T-helper 1 cell treated with Interleukin-12 subunit alpha and Interleukin-12 subunit beta and Interleukin-4 antibody, amounts not matched to agents 30 ng/mL and 1 ng/mL, for 36 hours (primary cell): ENCODE measurements at places on chromosomes 6 and 20. TPM values are rescaled to one million over a fixed set of nuclear protein-coding genes. Genes with fewer than 3 reads are reported as not detected.

The ETV7 gene
- total RNA-seq: 9.5 and 10.0 TPM in 2 replicates

The SAMD10 gene
- 44.0 and 45.4 TPM in 2 replicates for total RNA-seq

The E2F1 gene
- 72.3 and 73.3 TPM in 2 replicates for total RNA-seq

The SRMS gene
- total RNA-seq: not detected in 2 replicates

The SPTLC3 gene
- 0.22 and 0.39 TPM in 2 replicates for total RNA-seq

The KCNQ2 gene
- total RNA-seq: not detected in 2 replicates

The PDE7B gene
- 7.1 and 8.4 TPM in 2 replicates for total RNA-seq

The COQ3 gene
- total RNA-seq: 7.0 and 7.4 TPM in 2 replicates

The CST2 gene
- total RNA-seq: not detected in 2 replicates

The AVP gene
- not detected in 2 replicates for total RNA-seq

The LCA5 gene
- 0.10 TPM in 2 replicates for total RNA-seq

The B3GALT4 gene
- total RNA-seq: 17.1 and 19.7 TPM in 2 replicates

The OPN5 gene
- total RNA-seq: not detected in 2 replicates

The BPIFB1 gene
- total RNA-seq: not detected in 2 replicates

The CUTA gene
- 134 and 135 TPM in 2 replicates for total RNA-seq

The MAP3K4 gene
- total RNA-seq: 42.4 and 42.9 TPM in 2 replicates

The BAG2 gene
- 8.4 and 8.8 TPM in 2 replicates for total RNA-seq

The KIAA1755 gene
- not detected in 2 replicates for total RNA-seq

The PPP1R14C gene
- 0.15 TPM in 1 of 2 replicates, not detected in the other for total RNA-seq

The MRS2 gene
- 23.4 and 23.9 TPM in 2 replicates for total RNA-seq
